ENCODE measurements at places on chromosomes 7 and 10.
A peak's percentile ranks its signal among the peaks of the same experiment; 100 is the strongest.

DNA sequence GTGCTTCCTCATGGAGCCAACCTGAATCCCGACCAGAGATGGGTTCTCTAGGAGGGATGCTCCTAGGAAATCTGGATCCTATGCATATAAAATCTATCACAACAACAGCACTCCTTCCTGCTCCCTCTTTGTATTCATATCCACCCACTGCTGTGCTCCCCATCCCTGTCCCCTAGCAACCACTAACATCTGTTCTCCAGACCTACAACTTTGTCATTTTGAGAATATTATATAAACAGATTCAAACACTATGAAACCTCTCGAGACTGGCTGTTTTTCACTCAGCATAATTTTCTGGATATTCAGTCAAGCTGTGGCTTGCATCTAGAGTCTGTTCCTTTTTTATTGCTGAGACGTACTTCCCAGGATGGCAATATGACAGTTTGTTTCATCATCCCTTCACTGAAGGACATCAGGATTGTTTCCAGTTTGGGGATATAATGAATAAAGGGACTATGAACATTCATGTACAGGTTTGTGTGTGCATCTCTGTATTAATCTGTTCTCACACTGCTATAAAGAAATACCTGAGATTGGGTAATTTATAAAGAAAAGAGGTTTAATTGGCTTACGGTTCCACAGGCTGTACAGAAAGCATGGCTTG, 36.0 kb upstream of the PRR15 start:
- DNase-seq, result no peak

DNA sequence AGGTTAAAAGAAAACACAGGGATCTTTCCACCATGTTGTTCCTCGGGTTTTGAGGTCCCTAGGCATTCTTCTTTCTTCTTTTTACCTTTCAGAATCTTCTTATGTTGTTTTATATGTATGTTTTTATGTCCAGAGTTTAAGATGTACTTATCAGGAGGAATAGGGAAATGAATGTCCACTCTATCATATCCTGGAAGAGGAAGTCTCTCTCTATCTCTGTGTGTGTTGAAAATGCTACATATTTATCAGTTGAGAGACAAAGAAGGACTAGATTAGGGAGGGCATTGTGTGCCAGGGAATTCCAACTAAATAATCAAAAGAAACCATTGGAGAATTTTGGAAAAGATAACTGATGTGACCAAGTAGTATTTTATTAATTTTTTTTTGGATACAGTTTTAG, 200.5 kb upstream of the POT1 start:
- DNase-seq, result no peak

- DNase-seq, result no peak
Measured at GRCh38 chr7:72446591-72447462, 34.7 kb upstream of the CALN1 start.

- DNase-seq, result no peak
Measured at GRCh38 chr7:102395592-102395872, 631 bp upstream of the PRKRIP1 start.

DNA sequence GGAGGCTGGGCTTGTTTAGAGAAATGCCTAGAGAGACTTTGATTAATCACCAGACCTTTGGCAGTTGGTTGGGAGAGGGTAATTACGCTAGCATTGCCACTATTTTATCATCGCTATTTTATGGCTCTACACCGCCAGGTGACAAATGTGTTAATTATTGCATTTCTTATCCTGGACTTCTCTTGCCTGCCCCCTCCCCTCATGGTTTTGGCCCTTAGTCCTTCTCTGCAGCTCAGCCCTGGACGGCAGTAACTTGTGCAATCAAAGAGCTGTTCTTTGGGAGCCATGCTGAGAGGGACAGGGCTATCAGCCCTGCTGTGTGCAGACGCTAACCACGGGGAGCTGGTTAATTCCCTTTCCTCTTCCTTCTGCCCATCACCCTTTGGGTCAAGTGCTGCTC, 585.0 kb downstream of the AUTS2 start:
- DNase-seq, result no peak

DNA sequence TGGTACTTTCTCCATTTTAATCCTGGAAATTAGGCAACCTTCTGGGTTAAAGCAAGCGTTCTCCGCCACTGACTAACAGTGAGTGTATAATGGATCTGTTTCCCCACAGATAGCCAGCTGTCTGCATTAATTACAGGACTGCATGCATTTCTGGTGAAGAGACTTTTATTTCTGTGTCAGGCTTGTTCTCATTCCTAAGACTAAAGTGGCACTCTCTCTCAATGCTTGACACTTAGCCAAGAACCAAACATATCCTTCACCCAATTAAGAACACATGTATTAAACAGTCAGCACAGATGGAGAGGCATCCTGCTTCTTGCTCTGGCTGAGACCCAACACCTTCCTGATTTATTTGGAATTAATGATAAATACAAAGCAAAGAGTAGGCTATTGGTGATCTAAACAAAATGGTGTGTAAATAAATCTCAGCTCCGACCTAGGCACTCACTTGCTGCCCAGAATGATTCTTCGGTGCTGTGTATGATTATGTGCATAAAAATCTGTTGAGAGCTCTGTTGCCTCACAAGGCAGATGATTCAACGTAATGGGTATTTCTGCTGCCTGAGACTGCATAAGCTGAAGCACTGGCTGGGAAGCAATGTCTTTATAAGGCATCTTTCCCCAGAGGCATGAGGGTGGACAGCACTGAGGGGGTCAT, 16.8 kb downstream of the CALU start:
- no peak for DNase-seq

- no peak for DNase-seq
Measured at GRCh38 chr7:102284891-102285539, 1.7 kb upstream of the SH2B2 start.

GRCh38 chr10:32005050-32005449, 51.2 kb downstream of the KIF5B start:
- no peak for DNase-seq

DNA sequence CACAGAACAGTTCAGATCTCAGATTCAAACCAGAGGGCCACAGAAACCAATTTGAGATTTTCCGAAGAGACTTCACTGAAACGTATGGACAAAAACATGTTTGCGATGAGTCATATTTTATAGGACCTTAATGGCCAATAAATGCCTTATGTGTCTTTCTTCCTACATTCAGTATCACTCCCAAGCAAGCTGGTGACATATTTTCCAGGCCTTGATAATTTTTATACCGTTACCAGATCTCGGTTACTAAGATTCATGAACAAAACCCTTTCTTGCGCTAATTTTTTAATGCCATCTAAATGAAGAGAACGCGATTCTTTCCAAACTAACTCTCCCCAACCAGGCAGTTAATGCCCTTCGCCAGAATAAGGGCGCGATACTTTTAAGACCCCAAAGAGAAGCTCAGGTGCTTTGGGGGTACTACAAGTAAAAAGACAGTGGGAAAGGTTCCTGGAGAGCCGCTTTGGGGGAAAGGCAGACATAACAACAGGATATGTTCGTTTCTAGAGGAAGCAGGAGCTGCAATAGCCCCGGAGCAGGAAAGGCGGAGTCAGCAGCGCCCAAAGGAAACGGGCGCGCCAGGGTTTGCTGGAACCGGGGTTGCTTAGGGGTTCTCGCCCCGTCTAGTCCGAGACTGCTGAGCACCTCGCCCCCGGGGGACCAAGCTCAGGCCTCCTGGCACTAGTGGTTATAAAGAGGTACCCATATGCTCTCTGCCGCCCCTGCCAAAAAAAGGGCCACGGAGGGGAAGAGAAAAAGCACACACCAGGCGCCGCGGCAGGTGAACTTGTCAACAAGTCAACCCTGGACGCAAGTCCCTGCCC, 884 bp downstream of the ICA1 start:
- DNase-seq, result no peak

DNA sequence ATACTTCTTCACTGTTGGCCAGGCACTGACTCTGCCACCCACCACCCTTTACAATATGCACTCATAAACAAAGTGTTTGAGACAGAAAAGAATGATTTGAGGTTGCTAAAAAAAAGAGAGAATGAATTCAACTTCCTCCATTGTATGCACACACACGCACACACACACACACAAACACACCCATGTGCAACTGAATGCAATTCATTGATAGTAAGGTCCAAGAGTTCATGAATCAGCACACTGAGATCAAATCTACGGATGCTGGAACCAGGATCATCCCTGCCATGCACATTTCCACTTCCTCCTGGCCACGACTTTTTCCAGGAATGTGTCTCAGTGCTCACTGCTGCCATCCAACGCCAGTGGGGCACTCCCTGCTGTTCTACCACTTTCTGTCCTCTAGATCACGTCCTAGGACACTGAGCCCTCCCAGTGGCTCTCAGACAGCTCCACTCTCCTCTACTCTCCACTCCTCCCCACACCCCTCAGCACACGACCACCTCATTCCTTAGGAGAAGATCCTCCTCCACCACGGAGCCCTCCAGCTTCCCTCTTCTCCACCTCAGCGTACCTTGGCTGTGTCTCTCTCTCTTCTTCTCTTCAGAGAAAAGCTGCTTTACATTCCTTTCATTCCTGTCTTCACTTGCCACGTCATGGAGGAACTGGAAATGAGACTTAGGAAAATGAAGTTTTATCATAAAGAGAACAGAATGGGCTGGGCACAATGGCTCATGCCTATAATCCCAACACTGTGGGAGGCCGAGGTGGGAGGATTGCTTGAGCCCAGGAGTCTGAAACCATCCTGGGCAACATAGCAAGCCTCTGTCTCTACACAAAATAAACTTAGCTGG, 12.0 kb upstream of the TMEM213 start:
- DNase-seq, result no peak

DNA sequence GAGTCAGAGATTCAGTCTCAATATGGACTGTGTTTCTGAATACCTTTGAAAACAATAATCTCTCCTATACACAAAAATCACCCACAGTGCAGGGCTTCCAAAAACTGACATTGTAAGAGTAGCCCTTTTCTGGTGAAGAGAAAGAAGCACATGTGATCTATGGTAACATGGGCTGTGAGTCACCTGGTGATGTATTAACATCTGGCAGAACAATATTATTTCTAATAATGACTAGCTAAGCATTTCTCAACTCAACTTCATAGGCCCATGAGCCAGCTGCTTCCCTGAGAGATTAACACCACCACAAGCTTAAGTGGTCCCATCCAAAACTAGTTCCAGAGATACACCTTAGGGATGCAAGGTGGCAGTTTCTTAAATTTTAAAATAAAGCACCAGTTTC, 331.0 kb upstream of the NRP1 start:
- DNase-seq, result no peak

GRCh38 chr10:96641396-96642295, 54.8 kb upstream of the TM9SF3 start:
- no peak for DNase-seq

- no peak for DNase-seq
Measured at GRCh38 chr10:44952779-44953231, 6.8 kb upstream of the RASSF4 start.

DNA sequence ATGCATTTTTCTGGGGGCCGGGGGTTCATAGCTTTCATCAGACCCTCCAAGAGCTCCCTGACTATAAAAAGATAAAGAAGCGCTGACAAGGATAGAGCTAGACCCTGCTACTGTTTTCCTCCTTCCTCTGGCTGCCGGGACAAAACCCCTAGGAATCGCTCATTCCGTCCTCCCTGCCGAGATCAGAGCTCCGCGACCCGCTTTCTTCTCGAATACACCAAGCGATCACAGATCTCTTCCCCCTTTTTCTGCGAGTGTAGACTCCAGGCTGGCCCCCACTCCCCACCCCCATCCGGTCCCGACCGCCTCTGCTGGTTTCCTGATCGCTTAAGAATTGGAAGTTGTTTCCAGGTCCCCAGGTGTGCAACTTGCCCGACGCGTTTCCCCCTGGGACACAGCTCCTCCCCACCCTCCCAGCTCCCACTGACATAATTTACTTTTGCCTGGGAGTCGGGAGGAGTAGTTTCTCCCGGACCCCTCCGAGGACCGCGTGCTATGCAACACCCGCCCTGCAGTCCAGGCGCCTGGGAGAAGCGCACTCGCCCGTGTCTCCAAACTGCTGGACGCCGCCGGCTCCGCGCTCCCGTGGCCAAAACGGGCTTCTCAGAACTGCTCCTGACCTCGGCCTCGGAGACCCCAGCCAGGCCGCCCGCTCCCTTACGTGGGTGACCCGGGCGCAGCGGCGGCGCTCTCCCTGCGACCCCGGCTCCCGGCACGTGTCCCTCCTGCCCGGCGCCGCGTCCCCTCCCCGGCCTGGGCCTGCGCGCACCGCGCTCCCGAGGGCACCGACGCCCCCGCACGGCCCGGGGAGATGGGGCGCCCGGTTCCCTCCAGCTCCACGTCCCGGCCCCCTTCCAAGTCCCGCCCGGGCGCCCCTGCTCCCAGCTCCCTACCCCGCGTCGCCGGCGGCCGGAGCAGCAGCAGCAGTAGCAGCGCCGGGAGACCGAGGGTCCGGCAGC, 552 bp downstream of the IL15RA start:
- DNase-seq, result peak; percentile 36

DNA sequence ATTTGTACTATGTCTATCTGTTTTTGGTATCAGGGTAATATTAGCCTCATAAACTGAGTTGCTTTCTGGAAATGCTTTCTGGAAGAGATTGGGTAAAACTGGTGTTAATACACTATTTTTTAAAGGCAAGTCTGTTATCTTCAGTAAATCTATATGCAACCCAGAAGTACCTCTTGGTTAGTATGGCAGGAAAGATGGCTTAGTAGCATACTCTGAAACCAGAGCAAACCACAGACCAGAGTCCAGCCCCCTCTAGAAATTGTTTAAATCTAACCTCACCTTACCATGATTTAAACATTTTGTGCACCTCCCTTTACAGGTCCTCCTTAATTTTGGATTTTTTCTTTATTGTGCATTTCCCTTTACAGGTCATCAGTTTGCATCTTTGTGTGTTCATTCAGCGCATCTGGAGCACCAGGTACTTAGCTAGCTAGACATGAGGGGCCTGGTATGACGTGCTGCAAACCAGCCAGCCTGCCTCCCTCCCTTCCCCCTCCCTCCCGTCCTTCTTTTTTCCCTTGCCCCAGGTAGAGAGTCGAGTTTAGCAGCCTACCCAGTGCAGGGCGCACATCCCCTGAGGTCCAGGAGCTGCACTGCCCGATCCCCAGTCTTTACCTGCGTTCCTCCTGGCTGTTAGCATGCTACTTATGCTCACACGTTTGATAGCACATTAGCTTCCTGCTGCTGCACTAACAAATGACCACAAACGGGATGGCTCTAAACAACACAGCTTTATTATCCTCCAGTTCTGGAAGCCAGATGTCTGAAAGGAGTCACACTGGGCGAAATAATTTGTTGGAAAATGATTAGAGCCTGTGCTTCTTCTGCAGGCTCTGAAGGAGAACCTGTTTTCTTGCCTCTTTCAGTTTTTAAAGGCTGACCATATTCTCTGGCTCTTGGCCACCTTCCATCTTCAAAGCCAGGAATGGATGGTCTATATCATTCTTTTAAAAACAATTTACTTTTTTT, 299.9 kb upstream of the HABP2 start:
- no peak for DNase-seq

DNA sequence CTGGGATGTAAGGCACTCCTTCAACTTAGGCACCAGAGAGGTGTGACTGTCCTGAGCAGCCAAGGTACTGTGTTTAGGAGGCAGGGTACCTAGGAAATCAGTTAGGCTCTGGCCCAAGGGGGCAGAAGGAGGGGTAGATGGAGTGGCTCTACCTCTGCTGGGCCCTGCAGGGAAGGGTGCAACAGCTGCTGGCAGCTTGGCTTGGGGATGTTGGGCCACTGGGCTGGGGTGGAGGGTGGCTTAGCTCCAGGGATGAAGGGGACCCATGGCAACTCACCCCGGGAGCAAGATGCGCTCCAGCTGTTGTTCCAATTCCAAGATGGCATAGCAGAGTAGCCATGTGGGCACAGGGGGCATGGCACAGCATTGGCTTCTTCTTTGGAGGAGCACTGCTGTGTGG, 42.1 kb downstream of the NEURL1 start:
- DNase-seq, result no peak

- DNase-seq, result no peak
Measured at GRCh38 chr10:70562036-70562755, 40.3 kb downstream of the PRF1 start.

- DNase-seq, result no peak
Measured at GRCh38 chr10:52778511-52779392, 6.2 kb upstream of the MBL2 start.
